Caudate nucleus (tissue), 63 donors: ENCODE measurements at places on chromosomes 1 and 21.

DNA sequence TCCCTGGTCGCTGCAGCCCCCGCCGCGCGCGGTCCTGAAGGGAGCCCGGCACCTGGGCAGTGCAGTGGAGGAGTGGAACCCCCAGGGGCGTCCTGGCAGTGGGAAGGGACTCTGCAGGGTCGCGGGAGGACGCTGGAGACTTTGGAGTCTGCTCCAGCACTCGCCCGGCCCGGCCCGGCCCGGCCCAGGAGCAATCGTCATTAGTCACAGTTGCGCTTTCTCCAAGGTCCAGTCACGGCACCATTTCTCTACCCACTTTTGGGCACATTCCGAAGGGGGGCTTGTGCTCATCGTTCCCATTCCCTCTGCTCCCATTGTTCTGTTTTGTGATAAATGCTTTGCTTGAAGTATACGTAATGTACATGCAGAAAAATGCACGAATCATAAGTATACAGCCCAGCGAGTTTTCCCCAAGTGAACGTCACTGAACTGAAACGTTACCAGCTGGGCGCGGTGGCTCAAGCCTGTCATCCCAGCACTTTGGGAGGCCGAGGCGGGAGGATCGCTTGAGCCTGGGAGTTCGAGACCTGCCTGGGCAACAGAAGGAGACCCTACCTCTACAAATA is 999 bp downstream of the THAP3 start:
- DNase-seq = no peak

DNA sequence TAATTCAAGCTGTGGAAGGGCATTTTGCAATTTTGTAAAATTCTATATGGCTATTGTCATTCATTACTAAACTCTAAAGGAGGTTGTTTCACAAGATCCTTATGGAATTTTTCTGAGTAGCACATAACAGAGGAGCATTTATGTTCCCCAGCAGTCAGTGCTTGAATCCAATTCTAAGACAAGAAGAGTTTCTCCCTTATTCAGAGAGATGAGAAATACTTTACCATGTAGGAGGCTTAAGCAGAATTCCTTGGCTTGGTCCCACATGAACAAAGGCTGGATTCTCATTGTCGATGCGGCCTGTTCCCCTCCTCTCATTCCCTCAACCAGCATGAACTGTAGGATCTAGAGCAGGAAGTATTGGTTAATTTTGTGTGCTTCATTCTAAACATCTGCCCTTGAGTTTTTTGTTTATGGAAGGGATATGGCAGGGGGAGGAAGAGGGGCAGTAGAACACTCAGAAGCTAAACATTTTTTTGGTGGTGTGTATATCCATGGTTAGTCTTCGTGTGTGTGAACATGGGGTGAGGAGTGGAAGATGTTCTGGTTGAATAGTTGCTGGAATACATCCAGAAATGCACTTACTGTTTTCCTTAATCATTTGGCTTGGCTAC is 74.3 kb downstream of the LAMC1 start:
- DNase-seq = no peak

DNA sequence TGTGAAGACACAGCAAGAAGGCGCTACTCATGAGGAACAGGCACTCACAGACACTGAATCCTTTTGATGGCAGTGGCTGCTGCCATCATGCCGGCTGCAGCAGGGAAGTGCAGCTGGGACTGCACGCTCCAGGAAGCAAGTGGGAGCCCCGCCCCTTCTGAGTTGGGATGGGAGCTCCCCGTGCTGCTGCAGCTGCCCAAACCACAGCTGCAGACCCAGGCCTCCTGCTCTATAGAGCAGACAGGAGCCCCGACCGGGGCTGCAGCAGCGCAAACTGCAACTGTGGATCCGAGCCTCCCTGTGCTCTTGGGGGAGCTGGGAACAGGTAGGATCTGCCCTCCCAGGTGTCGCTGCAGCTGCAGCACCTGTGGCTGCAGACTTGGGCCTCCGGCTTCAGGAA is 65.2 kb upstream of the MARK1 start:
- DNase-seq = no peak

DNA sequence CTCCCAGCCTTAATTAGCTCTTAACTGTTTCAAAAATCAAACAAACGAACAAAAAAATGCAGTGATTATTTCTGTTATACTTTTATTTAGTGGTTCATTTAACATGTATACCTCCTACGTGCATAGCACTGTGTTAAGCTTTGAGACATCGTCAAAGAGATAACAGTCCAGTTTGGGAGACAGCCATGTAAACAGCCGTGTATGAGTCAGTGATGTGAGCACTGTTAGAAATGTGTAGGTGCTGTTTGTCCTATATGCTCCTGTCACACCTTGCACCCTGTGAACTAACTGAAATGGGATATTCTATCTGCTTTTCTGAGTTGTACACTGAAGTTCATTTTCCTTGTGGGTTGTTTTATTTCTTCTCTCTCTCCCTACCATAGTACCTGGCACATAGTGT is 109.7 kb upstream of the CACYBP start:
- no peak for DNase-seq

GRCh38 chr21:21722731-21723130 is 724.5 kb downstream of the NCAM2 start:
- DNase-seq = no peak

DNA sequence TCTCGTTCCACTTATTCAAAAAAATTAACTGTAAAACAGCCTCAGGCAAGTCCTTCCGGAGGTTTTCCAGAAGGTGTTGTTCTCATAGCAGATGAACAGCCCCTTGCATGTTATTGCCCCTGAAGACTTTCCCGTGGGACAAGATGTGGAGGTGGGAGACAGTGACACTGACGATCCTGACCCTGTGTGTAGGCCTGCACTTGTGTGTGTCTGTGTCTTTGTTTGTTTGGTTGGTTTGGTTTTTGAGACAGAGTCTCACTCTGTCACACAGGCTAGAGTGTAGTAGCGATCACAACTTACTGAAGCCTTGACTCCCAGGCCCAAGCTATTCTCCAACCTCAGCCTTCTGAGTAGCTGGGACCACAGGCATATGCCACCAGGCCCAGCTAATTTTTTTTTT is 12.6 kb downstream of the ETV3L start:
- DNase-seq = no peak

DNA sequence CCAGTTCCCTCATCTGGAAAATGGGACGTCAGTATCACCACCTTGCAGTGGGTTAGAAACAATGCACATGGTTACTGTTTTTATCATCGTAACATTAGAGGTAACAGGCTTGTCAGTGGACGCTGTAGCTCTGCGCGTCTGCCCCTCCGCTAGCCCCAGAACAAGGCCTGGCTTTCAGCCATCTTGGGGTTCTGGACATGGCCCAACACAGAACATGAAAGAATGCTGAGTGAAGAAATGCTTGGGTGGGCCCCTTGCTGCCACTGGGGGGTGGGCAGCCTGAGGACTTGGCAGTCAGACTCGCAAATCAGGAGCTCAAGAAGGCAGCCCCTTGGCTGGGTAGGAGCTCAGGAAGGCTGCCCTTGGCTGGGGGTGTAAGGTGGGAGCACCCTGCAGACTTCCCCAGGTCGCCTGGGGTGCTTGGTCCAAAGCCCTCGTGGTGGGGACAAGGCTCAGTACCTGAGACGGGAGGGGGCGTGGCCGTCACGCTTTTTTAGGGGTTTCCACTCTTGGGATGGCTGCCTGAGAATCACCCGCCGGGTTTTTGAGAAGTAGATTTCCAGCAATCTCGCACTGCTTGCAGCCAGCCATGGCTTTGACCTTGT is 51.7 kb downstream of the SLC37A1 start:
- DNase-seq = no peak
